ENCODE measurements at places on chromosomes 5 and 9.

DNA sequence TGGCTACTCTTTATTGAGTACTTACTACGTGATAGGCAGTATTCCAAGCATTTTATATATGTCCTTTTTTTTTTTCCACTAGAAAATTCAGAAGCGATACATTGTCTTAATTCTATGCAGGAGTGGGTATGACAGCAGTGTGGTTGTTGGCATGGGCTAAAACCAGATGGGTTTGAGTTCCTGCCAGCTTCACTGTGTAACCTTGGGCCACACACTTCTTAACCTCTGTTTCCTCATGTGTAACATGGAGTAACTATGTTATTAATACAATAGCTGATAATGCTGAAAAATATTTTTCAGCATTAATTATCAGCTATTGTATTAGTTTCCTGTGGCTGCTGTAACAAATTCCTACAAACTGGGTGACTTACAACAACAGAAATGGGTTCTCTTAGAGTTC, 12.0 kb downstream of the SNX18 start:
- DNase-seq: no peak

DNA sequence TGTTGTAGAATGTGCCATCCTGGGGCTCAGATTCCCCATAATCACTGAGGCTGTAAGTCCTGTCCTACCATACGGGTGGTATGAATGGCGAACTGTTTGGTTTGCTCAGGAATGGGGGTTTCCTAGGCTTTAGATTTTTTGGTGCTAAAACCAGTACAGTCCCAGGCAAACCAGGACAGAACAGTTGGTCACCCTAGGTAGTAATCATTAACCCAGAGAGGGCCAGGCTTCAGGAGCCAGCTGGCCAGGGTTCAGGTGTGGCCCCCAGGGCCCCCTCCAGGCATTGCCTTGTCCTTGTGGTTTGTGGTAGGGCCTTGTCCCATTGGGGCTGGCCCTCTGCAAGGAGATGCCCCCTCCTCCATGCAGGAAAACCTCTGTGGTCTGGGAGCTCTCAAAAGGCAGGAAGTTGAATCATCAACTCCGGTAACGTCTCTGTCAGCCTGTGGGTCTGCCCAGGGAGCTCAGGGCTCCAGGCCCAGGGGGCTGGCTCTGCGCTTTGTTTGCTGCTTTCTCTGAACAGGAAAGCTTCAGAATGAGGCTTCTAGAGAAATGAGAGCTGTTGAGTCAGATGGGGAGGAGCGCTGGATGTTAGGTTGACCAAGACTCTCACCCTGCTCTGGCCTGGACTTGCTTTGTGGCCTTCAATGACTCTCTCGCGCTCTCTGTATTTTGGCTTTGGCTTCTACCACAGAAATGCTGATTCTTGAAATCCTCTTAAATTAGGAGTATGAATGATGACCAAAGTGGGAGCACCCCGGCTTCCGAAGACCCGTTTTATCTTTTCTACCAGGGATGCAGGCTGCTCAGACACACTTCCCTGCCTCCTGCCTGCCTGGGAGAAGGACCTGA, 22.2 kb upstream of the JADE2 start:
- peak; percentile 76 for DNase-seq

- DNase-seq: no peak
Measured at GRCh38 chr9:85653153-85653552, 88.6 kb downstream of the AGTPBP1 start.

- DNase-seq: no peak
Measured at GRCh38 chr9:29830821-29831220, 2257.5 kb upstream of the C9orf72 start.

- no peak for DNase-seq
Measured at GRCh38 chr9:112341730-112342129, 8.3 kb upstream of the PTBP3 start.

Measured in stimulated activated CD4-positive, alpha-beta T cell treated with anti-CD3 and anti-CD28 coated beads, Interleukin-2, amount 100 ng/mL, for 24 hours (primary cell).